B cell (primary cell): ENCODE measurements at places on chromosomes 13 and 19.

GRCh38 chr19:48122421-48122820 is 11.8 kb upstream of the PLA2G4C start:
- DNase-seq: no peak

- peak; percentile 24 for DNase-seq
These were observed 2.7 kb downstream of the EGLN2 start for GRCh38 chr19:40801426-40802299.

DNA sequence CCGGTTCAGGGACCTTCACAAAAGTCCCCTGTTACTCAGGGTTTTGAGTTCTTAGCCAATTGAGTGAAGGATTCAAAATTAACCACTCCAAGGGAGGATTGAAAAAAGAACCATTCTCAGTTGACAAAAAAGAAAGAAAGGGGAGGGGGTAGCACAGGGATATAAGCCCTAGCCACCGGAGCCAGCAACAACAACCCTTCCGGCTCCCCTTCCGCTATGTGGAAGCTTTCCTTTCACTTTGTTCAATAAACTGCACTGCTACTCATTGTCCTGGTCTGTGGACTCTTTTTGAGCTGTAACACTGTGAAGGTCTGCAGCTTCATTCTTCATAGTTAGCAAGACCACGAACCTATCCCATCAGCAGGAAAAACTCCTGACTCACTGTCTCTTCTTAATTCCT is 1488.1 kb upstream of the PRR20A start:
- no peak for DNase-seq

DNA sequence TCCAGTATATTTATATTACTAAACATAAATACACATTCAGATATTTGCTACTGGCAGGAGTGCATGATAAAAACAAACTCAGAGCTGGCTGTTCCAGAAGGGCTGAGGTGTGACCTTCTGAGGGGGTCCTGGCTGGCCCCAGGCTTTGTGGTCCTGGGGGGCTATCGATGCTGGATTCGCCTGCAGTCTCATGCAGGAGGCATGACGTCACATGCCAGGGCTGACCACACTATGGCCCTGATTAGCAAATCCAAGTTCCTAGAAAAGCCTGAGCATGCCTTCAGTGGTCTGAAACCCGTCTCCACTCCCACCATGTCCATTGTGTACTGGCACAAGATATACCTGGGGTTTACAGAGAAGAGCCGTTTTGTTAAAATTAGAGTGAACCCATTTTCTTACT is 97.9 kb downstream of the KL start:
- DNase-seq: no peak

DNA sequence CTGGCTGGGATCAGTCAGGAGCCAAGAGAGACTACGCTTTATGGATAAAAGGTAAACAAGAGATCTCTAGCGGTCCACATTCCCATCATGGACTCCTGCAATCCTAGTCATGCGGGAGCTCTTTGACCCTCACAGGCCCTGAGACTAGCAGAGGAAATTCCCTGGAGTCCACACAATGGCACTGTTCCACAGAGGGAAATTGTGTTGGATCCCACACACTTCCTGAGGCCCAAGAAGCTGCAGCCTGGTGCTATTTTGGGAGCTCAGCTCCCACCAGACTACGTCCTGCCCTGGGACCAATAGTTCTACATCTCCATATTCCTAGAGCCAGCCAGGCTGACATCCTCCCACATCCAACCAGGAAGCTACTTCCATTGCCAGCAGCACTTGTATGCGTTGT is 2358.4 kb downstream of the PCDH9 start:
- no peak for DNase-seq

DNA sequence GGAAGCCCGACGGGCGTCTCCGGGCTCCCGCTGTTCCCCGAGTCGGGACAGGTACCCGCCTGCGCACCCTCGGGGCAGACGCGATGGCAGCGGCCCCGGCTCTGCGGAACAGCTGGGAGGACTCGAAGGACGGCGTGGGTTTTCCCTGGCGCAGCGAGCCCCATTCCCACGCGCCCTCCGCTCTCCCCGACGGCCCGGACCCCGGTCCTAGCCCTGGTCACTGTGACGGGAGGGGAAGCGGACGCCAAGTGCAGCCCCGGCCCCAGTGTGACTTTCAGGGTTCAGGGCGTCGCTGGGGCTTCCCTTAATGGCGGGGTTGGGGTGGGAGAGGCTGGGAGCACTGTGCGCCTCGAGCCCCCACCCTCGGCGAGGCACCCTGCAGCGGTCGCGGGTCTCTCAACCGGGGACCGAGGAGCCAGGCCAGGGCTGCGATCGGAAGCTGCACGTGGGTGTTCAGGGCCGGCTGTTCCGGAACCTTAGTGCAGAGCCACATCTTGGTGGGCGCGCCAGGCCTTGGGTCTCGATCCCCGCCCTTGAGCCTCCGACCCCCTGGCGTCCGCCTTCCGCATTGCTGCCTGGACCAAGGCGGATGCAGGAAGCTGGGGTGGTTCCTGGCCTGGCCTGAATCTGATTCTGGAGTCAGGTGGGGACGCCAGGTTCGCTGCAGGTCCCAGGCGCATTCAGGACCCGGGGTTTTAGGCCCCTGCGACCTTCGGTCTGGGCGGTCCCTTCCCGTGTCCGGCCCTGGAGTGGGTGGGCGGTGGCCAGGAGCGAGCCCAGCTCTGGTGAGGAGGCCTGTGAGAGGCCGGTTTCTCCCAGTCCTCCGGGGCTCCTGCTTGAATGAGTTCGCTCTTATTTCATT is 3.5 kb downstream of the LGALS7B start:
- DNase-seq: peak; percentile 66

DNA sequence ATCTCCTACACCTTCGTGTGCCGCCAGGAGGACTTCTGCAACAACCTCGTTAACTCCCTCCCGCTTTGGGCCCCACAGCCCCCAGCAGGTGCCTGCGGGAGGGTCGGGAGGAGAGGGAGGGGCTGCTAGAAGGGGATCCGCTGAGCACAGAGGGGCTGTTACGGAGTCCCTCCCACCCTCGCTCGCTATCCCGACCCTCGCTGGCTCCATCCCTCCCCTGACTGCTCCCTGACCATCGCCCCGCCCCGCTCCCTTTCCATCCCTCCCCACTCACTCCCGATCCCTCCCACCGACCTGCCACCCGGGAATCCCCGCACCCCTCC is 780 bp downstream of the CD177 start:
- DNase-seq: no peak

- DNase-seq: no peak
These were observed 450.0 kb downstream of the KLF5 start for GRCh38 chr13:73508841-73509240.

- DNase-seq: peak; percentile 74
These were observed 117.0 kb downstream of the DCT start for GRCh38 chr13:94362411-94362909.

DNA sequence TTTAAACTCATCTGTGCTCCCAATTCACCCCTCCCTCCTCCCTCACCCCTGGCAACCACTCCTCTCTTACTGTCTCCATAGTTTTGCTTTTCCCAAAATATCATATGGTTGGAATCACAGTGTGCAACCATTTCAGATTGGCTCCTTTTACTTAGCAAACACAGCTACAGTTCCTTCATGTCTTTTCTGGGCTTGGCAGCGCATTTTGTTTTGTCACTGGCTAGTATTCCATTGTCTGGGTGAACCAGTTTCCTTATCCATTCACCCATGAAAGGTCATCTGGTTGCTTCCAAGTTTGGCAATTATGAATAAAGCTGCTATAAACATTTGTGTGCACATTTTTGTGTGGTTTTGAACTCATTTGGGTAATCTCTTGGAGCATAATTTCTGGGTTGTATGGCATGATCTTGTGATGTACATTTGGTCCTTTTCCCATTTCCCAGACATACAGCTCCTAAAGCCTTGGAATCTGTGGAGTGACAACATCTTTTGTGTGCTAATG is 23.9 kb upstream of the GAS6 start:
- no peak for DNase-seq

DNA sequence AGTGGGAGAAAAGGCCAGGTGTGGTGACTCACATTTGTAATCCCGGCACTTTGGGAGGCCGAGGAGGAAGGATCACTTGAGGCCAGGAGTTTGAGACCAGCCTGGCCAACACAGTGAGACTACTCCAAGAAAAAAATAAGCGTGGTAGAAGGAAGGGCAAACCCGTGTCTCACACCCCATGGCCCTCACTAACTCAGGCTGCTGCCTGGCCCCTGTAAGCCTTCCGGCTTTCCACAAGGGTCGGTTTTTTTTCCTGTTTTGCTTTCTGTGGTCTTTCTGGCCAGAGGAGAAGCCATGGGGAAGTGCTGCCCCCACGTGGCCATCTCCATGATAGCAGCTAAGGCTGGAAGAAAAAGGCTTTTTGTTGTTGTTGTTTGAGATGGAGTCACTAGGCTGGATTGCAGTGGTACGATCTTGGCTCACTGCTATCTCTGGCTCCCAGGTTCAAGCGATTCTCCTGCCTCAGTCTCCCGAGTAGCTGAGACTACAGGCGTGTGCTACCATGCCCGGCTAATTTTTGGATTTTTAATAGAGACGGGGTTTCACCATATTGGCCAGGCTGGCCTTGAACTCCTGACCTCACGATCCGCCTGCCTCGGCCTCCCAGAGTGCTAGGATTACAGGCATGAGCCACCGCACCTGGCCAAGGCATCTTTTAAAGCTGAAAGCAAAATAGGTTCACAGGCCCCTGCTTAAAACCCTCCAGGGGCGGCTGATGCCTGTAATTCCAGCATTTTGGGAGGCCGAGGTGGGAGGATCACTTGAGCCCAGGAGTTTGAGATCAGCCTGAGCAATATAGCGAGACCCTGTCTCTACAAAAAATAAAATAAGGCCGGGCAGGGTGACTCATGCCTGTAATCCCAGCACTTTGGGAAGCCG is 7.5 kb upstream of the ARHGEF18 start:
- peak; percentile 90 for DNase-seq

DNA sequence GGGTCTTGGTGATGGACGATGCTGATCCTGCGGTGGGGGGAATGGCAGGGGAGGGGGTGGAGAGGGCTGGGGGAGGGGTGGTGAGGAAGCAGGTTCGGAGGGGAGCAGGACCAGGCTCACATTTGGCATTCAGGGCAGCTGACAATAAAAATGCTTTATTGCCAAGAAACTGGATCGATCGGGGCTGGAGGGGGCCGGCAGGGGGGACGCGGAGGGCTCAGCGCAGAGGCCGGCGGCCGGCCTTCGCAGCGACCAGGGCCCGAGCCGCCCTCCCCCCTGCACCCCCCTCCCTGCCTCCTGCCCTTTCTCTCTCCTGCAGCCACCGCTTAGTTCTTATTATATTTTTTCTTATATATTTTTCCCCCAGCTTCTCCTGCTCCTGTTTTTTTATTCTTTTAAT is 18.1 kb upstream of the POU2F2 start:
- DNase-seq: no peak

- DNase-seq: no peak
These were observed 336.0 kb downstream of the ATP8A2 start for GRCh38 chr13:25707726-25708125.

GRCh38 chr19:17235971-17236777 is 9.5 kb downstream of the NR2F6 start:
- DNase-seq: peak; percentile 18

- DNase-seq: no peak
These were observed 60.5 kb downstream of the SPATA13 start for GRCh38 chr13:24221007-24221406.

DNA sequence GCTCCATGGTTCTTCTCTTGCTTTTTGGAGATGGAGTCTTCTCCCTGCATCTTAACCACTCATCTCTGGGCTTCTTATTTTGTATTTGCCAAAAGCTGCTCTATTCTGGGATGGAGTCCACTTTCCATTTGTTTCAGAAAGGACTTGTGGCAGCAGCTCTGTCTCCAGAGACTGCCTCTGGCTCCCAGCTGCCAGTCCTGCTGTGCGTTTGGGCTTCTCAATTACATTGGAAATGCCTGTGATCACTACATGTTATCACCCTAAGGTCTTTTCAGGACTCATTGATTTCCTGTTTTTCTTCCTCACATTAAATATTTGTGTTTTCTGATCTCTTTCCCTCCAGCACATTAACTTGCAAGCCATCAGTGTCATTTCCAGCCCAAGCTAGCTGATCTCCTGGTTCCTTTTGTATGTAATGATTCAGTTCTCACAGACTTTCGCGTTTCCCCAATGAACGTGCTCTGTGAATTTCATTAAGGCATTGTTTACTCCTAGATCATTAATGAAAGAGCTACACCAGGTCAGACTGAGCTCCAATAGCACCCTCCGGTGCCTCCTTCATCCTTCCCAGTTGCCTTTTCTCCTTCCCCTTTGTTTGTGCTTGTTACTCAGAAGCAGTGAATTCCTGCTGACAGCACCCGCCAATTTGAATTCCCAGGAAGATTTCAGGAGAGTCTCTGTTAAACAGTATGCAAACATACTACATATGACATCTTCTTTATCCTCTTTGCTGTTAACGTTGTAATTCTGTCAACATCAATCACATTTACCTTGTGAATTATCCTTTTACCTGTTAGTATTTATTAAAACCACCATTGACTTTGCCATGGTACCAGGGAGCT is 3.0 kb downstream of the CBY2 start:
- no peak for DNase-seq

- peak; percentile 82 for DNase-seq
These were observed 6.3 kb upstream of the MRPS31 start for GRCh38 chr13:40777166-40777808.

- DNase-seq: peak; percentile 81
These were observed 67.4 kb downstream of the STK24 start for GRCh38 chr13:98509271-98510155.

GRCh38 chr19:47075179-47075810 is 26.9 kb upstream of the TMEM160 start:
- DNase-seq: no peak

DNA sequence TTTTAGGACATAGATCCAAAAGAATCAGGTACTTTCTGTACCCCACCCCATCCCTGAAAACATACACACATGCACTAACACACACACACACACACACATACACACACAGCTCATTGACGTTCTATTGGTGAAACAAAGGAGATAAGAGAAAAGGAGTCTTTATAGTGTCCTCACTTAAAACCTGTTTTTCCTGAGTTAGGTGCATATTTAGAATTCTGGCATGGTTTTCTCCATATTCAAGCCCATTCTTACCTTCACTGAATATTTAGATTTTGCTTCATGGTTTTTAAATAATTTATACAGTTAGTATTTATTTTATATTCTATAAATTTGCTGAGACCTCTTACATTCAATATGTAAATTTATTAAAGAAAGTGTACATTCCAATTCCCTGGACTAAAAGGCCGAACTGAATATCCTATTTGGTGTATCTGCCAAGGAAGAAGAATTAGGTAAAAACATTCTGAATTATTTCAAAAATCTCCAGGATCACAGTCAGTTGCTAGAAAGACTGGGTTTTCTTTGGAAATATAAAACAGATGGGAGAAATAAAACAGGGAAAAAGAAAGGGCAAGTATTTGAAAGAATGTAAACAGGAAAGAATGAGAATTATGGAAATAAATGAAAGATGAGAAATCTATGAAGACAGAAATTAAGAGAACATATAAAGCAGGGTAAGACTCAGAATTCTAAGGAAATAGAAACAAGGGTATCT is 556.2 kb downstream of the KCTD12 start:
- DNase-seq: no peak

DNA sequence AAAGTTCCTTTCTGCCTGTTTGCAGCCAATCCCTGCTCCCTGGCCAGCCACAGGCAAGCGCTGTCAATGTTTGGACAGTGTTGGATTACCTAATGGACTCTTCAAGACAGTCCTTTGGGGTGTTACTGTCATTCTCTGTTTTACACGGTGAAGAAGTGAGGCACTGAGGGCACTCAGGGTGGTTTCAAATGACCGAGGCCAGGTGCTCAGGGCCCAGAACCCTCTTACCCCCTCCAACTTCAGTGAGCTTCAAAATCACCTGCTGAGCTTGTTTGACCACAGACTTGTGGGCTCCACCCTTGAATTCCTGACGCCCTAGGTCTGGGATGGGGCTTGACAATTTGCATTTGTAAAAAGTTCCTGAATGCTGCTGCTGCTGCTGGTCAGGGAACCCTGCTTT is 97.9 kb downstream of the GGACT start:
- no peak for DNase-seq

GRCh38 chr13:98797456-98797855 is 45.0 kb upstream of the SLC15A1 start:
- no peak for DNase-seq
